Activated T-helper 1 cell treated with anti-CD3 and anti-CD28 coated beads, Interleukin-12 subunit alpha, Interleukin-12 subunit beta, Interleukin-2, Interleukin-4 antibody, amounts not matched to agents 30 ng/mL and 10 ng/mL and 1 ng/mL, durations not matched to agents 14 hours and 24 hours and 36 hours (primary cell): ENCODE measurements at places on chromosomes 16 and 17.

- H3K4me1 ChIP-seq = peaks cover 24% of the 10 kb centered on the region
- H3K4me3 ChIP-seq = no peak overlapping the region
- H3K36me3 ChIP-seq = peaks cover 35% of the 10 kb centered on the region
- H3K27me3 ChIP-seq = no peaks in the 10 kb centered on the region
These were observed 14.9 kb downstream of the WDR45B start for GRCh38 chr17:82633343-82633742.

- H3K36me3 ChIP-seq = no peaks in the 10 kb centered on the region
- no peaks in the 10 kb centered on the region for H3K27me3 ChIP-seq
- H3K4me1 ChIP-seq = no peaks in the 10 kb centered on the region
These were observed 230.4 kb downstream of the PARN start for GRCh38 chr16:14399378-14400284.

GRCh38 chr16:78490847-78491246 is 391.4 kb downstream of the WWOX start:
- no peak overlapping the region for H3K4me3 ChIP-seq
- no peak overlapping the region for H3K27ac ChIP-seq
- no peaks in the 10 kb centered on the region for H3K4me1 ChIP-seq
- H3K27me3 ChIP-seq = no peaks in the 10 kb centered on the region
- DNase-seq = no peak

DNA sequence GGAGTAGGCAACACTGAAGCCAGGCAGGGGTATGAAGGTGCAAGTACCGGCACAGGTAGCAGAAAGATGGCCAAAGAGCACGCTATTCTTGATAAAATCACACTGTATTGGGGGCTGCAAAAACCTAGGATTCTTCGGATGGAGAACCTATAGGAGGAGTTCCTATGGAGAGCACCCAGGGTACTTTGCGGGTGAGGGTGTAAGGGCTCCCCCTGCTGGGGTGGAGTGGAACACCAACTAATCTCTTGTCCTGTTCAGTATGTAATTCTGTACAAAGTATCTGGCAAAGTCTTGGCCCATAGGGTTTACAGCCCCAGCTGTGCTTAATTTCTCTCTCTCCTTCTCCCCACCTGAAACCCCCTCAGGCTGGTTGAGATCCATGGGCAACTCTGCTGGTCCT is 393.1 kb upstream of the ASIC2 start:
- H3K4me3 ChIP-seq = no peak overlapping the region
- H3K27me3 ChIP-seq = no peaks in the 10 kb centered on the region
- peak; percentile 2 for DNase-seq
- no peaks in the 10 kb centered on the region for H3K4me1 ChIP-seq
- H3K27ac ChIP-seq = no peak overlapping the region

- H3K27me3 ChIP-seq = peaks cover 4% of the 10 kb centered on the region
- H3K36me3 ChIP-seq = no peaks in the 10 kb centered on the region
- H3K4me3 ChIP-seq = no peak overlapping the region
These were observed 10.4 kb downstream of the ABR start for GRCh38 chr17:1169221-1169928.

- no peak overlapping the region for H3K27ac ChIP-seq
- no peaks in the 10 kb centered on the region for H3K36me3 ChIP-seq
- DNase-seq = no peak
- peaks cover 4% of the 10 kb centered on the region for H3K27me3 ChIP-seq
- H3K4me3 ChIP-seq = no peak overlapping the region
These were observed 23.9 kb downstream of the CACNG3 start for GRCh38 chr16:24279982-24280515.

DNA sequence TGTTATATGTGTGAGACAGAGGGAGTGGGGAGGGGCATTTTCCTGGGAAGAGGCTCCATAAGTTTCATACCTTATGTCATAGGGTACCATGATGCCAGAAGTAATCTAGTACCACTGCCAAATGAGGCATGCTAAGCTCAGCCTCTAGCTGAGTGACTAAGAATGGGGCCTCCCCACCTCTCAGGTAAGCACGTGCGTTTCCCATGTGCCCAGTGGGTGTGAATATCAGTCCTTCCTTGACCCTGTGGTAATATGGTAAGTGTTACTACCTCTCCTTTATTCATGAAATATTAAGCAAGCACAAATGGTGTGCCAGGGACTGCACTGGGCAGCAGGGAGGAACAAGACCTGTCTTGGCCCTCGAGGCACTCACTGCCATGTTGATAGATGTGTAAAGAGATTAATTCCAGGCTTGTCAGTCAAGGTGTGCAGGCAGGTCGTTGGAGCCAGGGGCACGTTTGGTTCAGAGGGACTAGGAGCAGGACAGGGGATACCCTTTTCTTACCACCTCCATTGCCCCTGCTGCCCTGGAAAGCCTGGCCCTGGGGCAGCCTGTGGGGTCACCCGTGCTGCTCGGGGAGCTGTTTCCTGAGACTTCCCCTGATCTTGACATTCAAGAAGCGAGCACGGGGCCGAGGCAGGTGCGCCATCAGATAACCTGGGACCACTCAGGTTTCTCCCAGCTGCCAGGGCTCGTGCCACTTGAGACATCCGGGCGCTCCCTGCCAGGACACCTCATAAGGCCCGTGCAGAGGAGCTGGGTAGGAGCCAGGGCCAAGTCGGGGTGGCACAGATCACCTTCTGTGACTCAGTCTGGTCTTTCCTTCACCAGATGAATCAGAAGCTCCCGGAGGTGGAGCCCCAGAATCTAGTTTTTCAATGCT is 8.8 kb downstream of the RSAD1 start:
- peaks cover 21% of the 10 kb centered on the region for H3K36me3 ChIP-seq
- no peaks in the 10 kb centered on the region for H3K27me3 ChIP-seq
- H3K27ac ChIP-seq = no peak overlapping the region
- H3K4me3 ChIP-seq = no peak overlapping the region
- peaks cover 5% of the 10 kb centered on the region for H3K4me1 ChIP-seq

DNA sequence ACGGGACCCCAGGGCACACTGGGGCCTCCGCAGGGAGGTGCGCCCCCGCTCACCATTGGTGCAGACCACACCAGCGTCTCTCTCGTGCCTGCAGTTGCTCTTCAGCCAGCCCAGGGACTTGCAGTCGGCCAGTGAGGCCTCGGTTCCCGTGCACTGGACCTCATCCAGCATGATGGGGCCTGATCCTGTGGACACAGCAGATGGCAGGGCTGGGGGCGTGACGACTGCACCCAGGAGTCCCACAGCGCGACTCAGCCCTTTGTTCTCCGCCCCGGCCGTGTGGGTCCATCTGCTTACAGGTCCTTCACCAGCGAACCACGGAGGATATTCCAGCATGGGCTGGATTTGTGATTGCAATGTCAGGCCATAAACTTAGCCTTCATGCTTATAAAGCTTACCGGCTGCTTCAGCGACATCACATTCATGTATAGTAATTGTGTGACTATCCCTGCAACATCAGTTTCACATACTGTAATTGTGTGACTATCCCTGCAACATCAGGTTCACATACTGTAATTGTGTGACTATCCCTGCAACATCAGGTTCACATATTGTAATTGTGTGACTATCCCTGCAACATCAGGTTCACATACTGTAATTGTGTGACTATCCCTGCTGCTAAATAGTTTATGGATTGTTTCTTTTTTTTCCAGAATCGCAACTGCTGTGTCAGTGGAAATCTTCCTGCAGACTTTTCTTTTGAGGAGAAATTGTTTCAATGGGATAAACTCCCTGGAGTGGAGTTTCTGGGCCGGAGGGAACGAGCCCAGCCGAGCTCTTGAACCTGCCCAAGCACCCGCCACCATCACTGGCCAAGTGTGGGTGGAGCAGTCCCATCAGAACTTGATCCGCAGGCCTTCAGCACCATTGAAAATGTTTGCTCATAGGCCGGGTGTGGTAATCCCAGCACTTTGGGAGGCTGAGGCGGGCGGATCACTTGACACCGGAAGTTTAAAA is 4.8 kb downstream of the LGALS3BP start:
- peaks cover 2% of the 10 kb centered on the region for H3K27me3 ChIP-seq
- peaks cover 18% of the 10 kb centered on the region for H3K4me1 ChIP-seq
- no peak for DNase-seq
- H3K4me3 ChIP-seq = no peak overlapping the region
- H3K36me3 ChIP-seq = peaks cover 19% of the 10 kb centered on the region

GRCh38 chr17:6098050-6098822 is 28.1 kb downstream of the WSCD1 start:
- no peak overlapping the region for H3K27ac ChIP-seq
- peaks cover 2% of the 10 kb centered on the region for H3K27me3 ChIP-seq
- H3K36me3 ChIP-seq = no peaks in the 10 kb centered on the region

GRCh38 chr17:48642059-48642842 is 16.1 kb upstream of the HOXB9 start:
- DNase-seq = no peak
- peaks cover 13% of the 10 kb centered on the region for H3K4me1 ChIP-seq
- no peak overlapping the region for H3K4me3 ChIP-seq
- peaks cover 2% of the 10 kb centered on the region for H3K36me3 ChIP-seq
- H3K27me3 ChIP-seq = peaks cover 90% of the 10 kb centered on the region
- H3K27ac ChIP-seq = no peak overlapping the region

DNA sequence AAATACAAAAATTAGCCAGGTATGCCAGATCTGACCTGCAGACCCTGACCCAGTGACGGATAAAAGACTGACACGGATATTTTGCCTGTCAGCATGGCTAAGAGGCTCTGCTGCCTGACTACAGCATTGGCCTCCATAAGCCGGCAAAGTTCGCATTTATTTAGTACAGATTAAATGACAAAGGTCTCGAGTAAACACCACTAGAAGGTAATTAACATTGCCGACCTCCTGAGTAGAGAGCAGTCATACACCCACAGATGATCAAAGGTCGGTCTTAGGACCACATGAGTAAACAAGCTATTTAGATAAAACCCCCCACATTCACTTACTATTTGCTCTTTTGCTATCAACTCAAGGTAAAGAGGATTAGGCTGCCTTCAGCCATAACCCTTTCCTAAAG is 55.7 kb downstream of the KNOP1 start:
- no peak overlapping the region for H3K27ac ChIP-seq
- no peaks in the 10 kb centered on the region for H3K4me1 ChIP-seq

DNA sequence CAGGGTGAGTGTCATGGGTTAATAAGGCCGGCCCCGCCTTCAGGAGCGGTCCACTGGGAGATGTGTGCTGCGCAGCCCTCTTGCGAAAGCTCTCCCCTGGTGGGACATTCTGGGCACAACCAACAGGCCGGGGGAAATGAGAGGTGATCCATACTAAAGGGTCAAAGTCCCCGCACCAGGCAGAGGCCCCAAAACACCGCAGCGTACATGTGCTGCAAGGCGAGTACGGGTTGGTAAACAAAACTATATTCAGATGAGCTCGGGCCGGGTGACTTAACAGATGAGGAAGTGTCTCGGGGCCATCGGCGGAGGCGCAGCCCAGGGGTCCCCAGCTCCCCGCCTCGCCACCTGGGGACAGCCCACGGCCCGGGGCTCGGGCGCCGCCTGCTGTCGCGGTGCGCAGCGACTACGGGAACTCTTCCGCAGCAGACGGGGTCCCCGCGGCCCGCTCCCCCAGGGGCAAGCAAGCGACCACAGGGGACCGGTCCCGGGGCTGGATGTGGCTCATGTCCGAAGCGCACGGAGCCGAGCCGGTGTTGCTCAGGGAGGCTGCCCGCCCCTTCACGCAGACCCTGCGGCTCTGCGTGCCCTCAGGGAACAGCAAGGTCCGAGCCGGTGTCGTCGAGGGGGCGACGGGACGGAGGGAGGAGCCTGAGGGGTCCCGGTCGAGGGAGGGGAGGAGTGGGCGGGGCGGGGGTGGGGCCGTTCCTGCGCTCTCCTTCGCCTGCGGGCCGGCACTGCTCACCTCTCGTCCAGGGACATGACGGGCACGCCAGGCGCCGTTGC is at the start of gene RAB37:
Gene RAB37, plus strand, starts transcription at position 744 of the 786 bp plus-strand sequence. Its CDS starts 17 bp downstream, at position 761.
- peak within 1 kb of the TSS; percentile 89 for H3K4me3 ChIP-seq
- peaks cover 50% of the 10 kb centered on the region for H3K4me1 ChIP-seq
- H3K36me3 ChIP-seq = peaks cover 5% of the 10 kb centered on the region
- peaks cover 4% of the 10 kb centered on the region for H3K27me3 ChIP-seq
- peak; percentile 46 for DNase-seq
- peak within 1 kb of the TSS; percentile 84 for H3K27ac ChIP-seq

DNA sequence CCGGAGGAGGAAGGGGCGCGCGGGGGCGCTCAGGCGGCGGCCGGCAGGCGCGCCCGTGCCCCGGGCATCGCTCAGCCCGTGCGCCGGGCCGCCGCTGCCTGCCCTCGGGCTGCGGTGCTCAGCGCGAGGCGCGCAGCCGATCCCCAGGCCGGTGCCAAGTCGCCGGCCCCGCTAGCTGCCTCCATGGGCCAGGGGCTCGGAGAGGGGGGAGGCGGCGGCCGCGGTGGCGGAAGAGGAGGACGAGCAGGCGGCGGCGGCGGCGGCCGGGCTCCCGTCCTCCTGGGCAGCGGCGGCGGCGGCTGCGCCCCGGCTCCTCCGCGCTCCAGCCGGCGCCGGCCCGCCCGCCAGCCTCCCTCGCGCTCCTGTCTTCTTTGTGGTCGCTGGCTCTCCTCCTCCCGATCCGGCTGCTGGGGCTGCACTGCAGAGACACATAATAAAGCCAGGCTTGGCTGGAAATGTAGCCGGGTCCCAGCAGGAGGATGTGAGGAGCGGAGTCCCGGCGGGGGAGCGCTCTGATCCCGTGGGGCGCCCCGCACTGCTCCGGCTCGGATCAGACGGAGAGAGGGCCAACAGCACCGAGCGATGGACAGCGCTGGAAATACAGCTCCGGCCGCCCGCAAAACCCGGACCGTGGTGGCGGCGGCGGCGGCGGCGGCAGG is 889 bp upstream of the ZNF423 start:
- no peak overlapping the region for H3K27ac ChIP-seq
- H3K4me3 ChIP-seq = peak overlapping the region; percentile 66
- no peaks in the 10 kb centered on the region for H3K36me3 ChIP-seq
- H3K4me1 ChIP-seq = peaks cover 5% of the 10 kb centered on the region

- no peak for DNase-seq
- H3K4me3 ChIP-seq = no peak overlapping the region
- H3K4me1 ChIP-seq = no peaks in the 10 kb centered on the region
- H3K36me3 ChIP-seq = no peaks in the 10 kb centered on the region
These were observed 19.6 kb downstream of the MGAT5B start for GRCh38 chr17:76887802-76888201.

- no peaks in the 10 kb centered on the region for H3K27me3 ChIP-seq
- H3K36me3 ChIP-seq = no peaks in the 10 kb centered on the region
- no peak overlapping the region for H3K27ac ChIP-seq
- DNase-seq = no peak
- no peaks in the 10 kb centered on the region for H3K4me1 ChIP-seq
- H3K4me3 ChIP-seq = no peak overlapping the region
These were observed 8.9 kb downstream of the HSD17B2 start for GRCh38 chr16:82043680-82044584.

DNA sequence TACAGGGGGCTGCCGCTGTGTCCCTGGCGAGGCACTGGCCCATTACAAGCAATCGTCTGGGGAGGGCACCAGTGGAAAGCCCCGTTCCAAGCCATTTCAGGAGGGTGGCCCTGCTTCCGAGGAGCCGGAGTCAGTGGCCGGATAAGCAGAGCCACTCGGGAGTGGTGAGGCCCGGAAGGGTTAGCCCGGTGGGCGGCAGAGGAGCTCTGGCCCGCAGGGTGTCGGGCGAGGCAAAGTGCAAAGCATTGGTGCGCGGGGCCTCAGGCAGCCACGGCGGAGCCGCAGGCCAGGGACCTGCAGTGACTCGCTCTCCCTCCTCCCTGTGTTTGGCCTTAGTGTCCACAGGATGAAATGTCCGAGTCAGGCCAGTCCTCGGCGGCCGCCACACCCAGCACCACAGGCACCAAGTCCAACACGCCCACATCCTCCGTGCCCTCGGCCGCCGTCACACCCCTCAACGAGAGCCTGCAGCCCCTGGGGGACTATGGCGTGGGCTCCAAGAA is 24.6 kb downstream of the NME3 start:
- H3K27ac ChIP-seq = no peak overlapping the region
- H3K27me3 ChIP-seq = no peaks in the 10 kb centered on the region
- H3K4me3 ChIP-seq = no peak overlapping the region
- H3K4me1 ChIP-seq = no peaks in the 10 kb centered on the region
- peaks cover 9% of the 10 kb centered on the region for H3K36me3 ChIP-seq
